ENCODE measurements at places on chromosomes 16 and 17. TPM values are rescaled to one million over a fixed set of nuclear protein-coding genes. Genes with fewer than 3 reads are reported as not detected.

GRCh38 chr16:50705436-50706110, 12.2 kb downstream of the NOD2 start:
- DNase-seq, result no peak

GRCh38 chr17:45973099-45973780, 25.8 kb upstream of the STH start:
- DNase-seq, result peak; percentile 40

DNA sequence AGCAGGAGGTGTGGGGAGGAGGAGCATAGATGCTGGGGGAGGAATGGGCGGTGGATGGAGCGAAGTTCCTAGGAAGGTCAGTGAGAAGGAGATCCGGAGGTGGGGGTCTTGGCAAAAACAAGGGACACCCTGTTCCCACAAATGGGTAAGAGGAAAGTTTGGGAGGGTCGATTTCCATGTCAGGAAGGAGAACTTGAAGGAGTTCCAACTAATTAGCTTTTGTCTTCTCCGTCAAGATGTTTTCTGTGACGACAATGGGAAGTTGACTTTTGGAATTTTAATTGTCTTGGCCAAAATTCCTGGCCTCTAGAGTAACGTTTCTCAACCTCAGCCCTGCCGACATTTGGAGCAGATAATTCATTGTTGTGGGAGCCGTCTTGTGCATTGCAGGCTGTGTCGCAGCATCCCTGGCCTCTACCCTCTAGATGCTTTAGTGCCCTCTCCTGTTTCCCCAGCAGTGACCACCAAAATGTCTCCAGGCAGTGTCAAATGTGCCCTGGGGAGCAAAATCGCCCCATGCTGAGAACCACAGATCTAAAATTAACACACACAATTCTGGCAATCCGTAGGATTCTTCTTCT, 97.1 kb downstream of the PITPNC1 start:
- no peak for DNase-seq

DNA sequence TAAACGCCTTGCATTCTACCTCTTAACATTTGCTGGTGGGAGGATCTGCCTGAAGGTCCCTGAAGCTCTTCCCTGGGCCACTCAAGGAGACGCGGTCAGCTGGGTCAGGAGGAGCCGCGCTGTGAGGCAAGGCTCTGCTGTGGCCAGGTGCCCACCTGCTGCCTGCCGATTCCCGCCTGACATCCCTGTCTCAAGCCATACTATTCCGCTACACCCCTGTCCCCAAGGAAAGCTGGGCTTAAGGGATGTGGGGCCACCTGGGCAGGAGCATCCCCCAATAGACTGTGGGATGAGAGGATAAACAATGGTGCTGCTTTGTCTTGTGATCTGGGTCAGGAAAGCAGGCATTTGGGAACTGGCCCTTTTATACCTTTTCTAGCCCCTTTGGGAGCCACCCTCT, 5.1 kb downstream of the TPPP3 start:
- DNase-seq, result no peak

DNA sequence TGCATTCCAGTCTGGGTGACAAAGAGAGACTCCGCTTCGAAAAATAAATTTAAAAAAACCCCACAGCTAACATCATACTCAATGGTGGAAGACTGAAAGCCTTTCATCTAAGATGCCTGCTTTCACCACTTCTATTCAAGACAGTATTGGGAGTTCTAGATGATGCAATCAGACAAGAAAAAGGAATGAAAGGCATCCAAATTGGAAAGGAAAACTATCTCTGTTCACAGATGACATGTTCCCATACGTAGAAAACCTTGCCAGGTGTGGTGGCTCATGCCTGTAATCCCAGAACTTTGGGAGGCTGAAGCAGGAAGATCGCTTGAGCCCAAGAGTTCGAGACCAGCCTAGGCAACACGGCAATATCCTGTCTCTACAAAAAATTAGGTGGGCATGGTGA, 31.1 kb downstream of the RANBP10 start:
- no peak for DNase-seq

DNA sequence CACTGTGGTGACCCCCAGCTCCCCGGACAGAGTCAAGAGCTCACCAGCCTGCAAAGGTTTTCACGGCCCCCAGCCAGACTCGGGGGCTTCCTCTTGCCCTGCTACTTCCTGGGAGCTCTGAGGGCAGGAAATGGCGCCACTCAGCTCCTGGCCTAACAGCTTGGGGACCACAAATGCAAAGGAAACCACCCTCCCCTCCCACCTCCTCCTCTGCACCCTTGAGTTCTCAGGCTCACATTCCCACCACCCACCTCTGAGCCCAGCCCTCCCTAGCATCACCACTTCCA, 375 bp upstream of the SPN start:
- no peak for DNase-seq

DNA sequence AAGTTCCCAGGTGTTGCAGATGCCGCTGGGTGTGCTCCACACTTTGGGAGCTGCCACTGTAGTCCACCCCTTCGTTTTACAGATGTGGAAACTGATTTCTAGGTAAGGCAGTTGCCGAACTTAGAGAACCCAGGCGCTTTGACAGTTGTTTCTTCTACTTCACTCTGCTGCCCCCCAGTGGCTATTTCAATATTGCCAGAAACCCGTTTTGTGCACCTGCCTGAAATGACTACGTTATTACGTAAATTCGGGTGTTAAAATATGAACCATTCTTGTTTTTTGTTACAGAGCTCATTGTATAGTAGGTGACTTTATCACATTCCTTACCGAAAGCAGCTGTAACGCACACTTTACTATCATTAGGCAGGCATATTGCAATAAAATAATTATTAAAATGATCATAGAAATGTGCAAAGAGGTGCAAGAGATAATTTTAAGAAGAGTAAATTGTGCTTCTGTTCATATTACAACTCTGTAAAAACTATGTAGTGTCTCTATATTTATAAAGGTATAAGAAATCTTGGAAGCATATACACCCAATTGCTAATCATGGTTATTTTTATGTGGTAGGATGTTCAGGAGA, 44.9 kb downstream of the OTOA start:
- peak; percentile 79 for DNase-seq

DNA sequence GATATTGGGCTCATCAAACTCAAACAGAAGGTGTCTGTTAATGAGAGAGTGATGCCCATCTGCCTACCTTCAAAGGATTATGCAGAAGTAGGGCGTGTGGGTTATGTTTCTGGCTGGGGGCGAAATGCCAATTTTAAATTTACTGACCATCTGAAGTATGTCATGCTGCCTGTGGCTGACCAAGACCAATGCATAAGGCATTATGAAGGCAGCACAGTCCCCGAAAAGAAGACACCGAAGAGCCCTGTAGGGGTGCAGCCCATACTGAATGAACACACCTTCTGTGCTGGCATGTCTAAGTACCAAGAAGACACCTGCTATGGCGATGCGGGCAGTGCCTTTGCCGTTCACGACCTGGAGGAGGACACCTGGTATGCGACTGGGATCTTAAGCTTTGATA, 2.6 kb upstream of the HPR start:
- DNase-seq, result no peak

DNA sequence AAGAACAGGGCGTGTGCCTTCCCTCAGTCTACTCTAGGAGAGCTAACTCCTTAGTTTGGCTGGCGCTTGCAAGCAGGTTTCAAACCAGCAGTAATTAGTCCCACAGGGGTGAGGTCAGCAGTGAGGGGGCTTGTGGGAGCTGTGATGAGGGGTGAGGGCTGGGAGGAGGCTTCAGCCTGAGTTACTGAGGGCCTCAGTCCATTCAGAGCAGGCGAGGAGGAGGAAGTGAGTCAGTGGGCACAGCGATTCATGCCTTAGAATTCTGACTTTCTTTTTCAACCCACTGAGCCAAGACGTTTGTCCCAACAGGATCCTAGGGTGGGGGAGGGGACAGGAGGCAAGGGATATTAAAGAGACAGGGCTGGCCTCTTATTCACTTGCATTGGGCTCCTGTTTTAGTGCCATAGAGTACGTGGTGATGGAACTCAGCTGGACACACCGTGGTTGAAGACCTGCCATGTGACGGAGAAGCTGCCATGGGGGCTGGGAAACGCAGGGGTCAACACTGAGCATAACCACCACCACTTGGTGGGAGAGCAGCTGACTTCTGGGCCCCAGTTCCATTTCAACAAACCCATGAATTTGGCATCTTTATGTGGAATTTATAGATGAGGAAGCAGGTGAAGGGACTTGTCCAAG, 8.3 kb upstream of the ITGA3 start:
- peak; percentile 76 for DNase-seq

GRCh38 chr16:88915639-88916327, 49.3 kb upstream of the PABPN1L start:
- no peak for DNase-seq

- no peak for DNase-seq
Observed at GRCh38 chr17:78316115-78316866, 43.6 kb downstream of the SOCS3 start.

DNA sequence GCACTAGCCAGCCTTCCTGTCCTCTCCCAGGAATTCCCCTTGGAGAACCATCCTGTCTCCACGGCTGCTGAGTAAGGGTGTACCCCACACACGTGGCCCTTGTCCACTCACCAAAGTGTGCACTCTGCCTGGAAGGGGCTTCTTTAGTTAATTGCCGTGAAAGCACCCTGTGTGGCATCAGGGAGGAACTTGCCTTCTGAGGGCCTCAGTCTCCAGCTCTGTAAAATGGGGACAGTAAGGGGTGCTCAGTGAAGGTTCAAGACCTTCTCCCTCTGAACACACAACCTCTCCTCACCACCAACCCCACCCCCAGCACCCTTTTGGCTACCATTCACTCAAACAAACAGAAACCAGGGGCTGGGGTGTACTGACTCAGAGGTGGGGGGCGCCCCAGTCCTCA, 59.1 kb upstream of the LHX1 start:
- no peak for DNase-seq

- no peak for DNase-seq
Observed at GRCh38 chr16:73405851-73406250, 357.9 kb upstream of the ZFHX3 start.

- no peak for DNase-seq
Observed at GRCh38 chr16:5916711-5917191, 819.2 kb upstream of the EEF2KMT start.

- DNase-seq, result no peak
Observed at GRCh38 chr16:15765880-15766279, 90.9 kb downstream of the MYH11 start.

GRCh38 chr17:4167786-4168185, 24.8 kb downstream of the CYB5D2 start:
- DNase-seq, result no peak

DNA sequence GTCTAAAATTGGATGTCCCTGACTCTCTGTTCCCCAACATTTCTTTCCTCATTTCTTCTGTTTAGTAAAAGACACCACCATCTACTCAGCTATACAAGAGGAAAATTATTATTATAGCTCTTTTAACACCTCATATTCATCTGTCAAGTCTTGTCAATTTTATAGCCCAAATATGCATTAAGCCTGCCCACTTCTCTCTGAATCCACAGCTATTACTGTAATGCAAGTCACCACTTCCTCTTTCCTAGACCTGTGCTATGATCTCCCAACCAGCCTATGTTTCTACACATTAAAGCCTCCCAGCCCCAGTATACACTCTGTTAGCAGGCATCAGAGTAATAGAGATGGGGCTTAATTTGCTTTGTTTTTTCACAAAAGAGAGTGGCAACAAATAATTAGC, 252.9 kb downstream of the GRIN2A start:
- no peak for DNase-seq

GRCh38 chr16:74568961-74569631, 37.8 kb downstream of the GLG1 start:
- no peak for DNase-seq

GRCh38 chr16:12439399-12440227, 364.1 kb downstream of the CPPED1 start:
- no peak for DNase-seq

DNA sequence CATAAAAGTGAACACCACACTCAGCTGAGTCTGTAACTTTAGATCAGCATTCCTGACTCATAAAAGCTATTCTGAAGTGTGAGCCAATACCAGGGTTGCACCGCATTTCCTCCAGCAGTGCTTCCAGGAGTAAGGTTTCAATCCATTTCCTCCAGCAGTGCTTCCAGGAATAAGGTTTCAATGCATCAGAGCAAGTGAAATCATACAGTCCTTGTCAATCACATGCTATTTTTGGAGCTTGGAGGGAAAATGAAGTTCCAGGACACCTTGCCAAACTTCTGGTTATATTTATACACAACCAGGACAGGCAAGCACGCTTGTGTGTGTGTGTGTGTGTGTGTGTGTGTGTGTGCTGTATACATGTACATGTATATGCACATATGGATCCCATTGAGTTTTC, 327.6 kb downstream of the GRIN2A start:
- no peak for DNase-seq

GRCh38 chr17:62999736-63000135, 33.7 kb downstream of the TANC2 start:
- no peak for DNase-seq

- peak; percentile 51 for DNase-seq
Observed at GRCh38 chr17:83200751-83201150, 121.3 kb downstream of the METRNL start.

- DNase-seq, result peak; percentile 79
Observed at GRCh38 chr17:2749784-2750181, 331 bp upstream of the CCDC92B start.

DNA sequence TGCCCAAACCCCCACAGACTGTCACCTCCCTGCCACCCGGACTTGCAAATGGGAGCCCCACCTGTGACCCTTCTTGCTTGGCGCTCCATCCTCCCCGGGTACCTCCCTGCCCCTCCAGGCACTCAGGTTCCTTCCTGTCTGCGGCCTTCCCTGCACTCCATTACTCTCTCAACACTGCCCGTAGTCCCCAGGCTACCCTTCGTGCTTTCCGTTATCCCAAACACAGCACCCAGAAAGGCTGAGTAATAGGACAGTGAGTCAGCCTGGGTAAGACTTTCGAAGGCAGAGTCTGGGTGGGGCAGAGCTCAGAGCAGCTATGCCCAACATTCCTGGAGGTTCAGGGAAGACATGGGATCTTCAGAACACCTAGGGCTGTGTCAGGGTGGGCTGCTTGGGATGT, 16.6 kb upstream of the C16orf74 start:
- no peak for DNase-seq

DNA sequence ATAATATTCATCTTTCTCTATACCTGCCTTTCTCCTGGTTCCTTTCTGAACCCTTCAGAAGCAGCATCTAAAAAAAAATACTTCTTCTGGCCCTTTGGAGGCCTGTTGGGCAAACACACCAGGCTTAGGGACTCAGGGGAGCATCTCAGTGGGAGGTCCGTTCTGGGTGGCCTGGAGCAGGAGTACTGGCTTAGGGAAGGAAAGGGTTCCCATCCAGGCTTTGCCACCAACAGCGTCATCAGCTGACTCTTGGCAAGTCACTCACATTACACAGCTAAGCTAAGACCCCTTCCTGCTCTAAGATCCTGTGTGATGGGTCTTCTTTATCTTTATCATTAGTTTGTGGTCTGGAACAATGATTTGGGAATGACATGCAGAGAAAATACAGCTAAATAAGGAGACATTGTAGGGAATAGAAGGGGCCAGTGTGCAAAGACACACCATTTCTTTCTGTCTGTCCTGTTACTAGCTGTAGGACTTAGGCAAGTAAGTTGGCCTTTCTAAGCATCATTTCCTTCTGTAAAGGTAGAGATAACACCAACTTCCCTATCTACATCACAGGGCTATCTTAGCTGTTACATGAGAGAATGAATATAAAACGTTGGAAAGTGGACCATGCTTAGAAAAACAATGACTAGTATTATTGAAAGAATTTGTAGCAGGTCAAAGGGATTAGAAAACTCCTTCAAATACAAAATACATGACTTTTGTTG, 9.9 kb downstream of the PCTP start:
- DNase-seq, result no peak

Gene HBA1
- total RNA-seq, result 559 TPM

Gene GPRC5C
- total RNA-seq, result 43.6 TPM

Gene MT1A
- 4.6 TPM for total RNA-seq

Gene PRRT2
- total RNA-seq, result 10.9 TPM

Gene CMTM2
- not detected for total RNA-seq

Gene KRT27
- not detected for total RNA-seq

Gene ABCC11
- total RNA-seq, result not detected

Gene C16orf54
- total RNA-seq, result 2.6 TPM
